ENCODE measurements at places on chromosomes 2 and 18.

- no peak for DNase-seq
These were observed 1147.1 kb downstream of the CNTNAP5 start for GRCh38 chr2:125172181-125172580.

- DNase-seq: no peak
These were observed 30.0 kb upstream of the RAPH1 start for GRCh38 chr2:203565076-203565475.

DNA sequence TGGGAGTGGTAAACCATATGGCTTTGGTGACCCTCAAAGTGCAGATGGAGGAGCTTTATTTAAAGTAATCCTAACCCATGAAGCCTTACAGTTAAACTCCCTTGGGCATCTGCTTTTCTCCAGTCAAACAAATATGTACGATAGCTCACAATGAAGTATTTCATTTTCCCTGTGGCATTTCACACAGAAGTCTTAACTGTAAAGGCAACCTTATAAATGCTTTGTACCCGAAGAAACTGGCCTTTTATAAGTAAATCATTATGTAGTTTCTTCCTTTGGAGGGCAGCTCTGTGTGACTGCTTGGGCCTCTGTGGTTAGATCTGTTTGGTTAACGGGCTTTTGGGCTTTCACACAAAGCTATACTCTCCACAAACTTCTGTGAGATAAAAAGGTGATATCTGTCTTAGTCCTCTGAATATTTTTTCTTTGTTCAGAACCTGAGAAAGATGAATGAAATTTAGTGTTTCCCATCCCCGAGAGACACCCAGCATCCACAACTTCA, 46.6 kb downstream of the SCN1A start:
- no peak for DNase-seq

GRCh38 chr18:34521040-34521439, 189.1 kb upstream of the DTNA start:
- no peak for DNase-seq

- no peak for DNase-seq
These were observed 219.3 kb downstream of the PIEZO2 start for GRCh38 chr18:10930076-10930475.

DNA sequence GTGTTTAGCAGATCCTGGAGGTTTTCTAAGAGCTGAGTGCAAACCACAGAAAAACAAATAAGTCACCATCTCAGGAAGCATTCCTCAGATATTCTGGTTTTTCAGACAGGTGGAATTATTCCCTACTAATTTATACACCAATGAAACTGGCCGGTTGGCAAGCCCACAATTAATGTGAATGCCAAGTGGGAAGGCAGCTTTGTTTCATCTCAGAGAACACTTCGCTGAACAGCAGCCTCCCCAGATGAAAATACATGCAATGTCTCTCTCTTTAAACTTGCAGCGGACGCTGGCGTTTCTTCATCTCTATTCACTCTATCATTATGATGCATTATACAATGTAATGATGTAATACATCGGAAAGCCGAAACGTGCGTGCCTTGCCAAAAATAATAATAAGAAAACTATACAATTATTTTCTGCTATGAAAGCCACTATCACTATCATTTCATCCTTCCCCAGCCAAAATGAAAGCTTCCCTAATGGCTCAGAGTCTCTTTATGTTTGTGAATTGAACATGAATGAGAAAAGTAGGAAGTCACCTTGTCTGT, 649.4 kb downstream of the BCL11A start:
- DNase-seq: no peak

- DNase-seq: no peak
These were observed 158.5 kb downstream of the GALNT3 start for GRCh38 chr2:165635532-165635931.

DNA sequence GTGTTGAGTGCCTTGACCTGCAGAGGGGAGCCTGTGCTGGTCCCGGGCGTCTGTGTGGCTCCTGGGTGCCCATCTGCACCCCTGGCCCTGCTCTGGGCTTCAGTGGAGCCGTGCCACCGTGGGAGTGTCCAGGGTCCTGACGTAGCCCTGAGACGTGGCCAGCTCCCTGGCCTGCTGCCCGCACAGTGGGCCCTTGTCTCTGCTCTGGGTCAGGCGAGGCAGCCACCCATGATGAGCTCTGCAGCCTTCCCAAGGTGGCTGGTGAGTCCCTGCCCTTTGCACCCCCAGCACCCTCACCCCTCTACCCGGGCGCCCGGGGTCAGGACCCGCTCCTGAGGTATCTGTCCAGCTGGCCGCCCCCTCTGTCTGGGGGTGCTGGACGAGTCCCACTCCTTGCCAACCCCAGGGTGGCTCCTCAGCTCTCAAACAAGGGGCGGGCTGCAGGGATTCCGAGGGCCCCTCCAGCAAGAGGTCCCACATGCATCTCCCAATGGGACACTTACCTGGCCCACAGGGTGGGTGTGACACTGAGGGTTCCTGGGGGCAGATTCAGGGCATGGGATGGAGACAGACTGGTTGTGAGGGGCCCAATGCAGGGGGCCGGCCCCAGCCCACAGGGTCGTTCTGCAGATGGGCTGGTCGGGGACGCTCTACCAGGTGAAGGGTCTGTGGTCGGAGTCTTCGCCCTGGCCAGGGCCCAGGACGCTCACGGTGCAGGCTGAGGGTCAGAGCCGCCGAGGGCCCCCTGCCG, 2.4 kb downstream of the NEU4 start:
- no peak for DNase-seq

All from CD8-positive, alpha-beta T cell (primary cell).